Right renal cortex interstitium (tissue), 3 donors: ENCODE measurements at places on chromosomes 4 and X. TPM values are rescaled to one million over a fixed set of nuclear protein-coding genes. Genes with fewer than 3 reads are reported as not detected.

GRCh38 chr4:99950913-99951254 lies 809 bp upstream of the H2AZ1 start:
- peak; percentile 10 for DNase-seq

The PAGE2 gene
- not detected for polyA plus RNA-seq

The RAB39B gene
- polyA plus RNA-seq: 3.3 TPM

GRCh38 chrX:72694170-72694569 lies 19.9 kb downstream of the PHKA1 start:
- no peak for DNase-seq

- no peak for DNase-seq
These were observed 212.7 kb downstream of the CENPC start for GRCh38 chr4:67332627-67333026.

GRCh38 chr4:41315862-41316261 lies 59.1 kb downstream of the UCHL1 start:
- no peak for DNase-seq

DNA sequence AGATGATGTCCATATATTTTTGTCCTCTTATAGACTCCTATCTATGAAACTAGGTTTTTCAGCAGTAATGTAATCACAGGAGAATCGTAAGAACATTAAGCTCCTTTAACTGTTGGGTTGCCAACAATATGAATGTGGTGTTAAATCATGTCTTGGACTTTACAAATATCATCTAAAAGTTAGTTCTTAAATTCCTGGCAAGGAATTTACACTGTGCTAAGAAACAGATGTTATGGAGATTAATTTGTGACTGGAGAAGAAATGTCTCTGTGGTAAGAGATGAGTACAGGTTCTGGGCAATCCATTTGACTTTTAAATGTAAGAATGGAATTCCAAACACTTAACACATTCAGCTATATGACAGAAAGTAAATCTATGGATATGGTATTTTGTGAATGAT lies 34.6 kb downstream of the CNKSR2 start:
- no peak for DNase-seq

The MMRN1 gene
- polyA plus RNA-seq: 3.1 TPM

GRCh38 chr4:126755506-126755905 lies 877.3 kb upstream of the INTU start:
- no peak for DNase-seq
